ENCODE measurements at places on chromosomes 3 and 15.

GRCh38 chr3:172717493-172718088 is 6.7 kb upstream of the NCEH1 start:
- peaks cover 9% of the 10 kb centered on the region for H3K4me1 ChIP-seq
- no peak overlapping the region for H3K4me3 ChIP-seq
- H3K27ac ChIP-seq: no peak overlapping the region
- no peaks in the 10 kb centered on the region for H3K27me3 ChIP-seq
- DNase-seq: no peak
- H3K36me3 ChIP-seq: no peaks in the 10 kb centered on the region

DNA sequence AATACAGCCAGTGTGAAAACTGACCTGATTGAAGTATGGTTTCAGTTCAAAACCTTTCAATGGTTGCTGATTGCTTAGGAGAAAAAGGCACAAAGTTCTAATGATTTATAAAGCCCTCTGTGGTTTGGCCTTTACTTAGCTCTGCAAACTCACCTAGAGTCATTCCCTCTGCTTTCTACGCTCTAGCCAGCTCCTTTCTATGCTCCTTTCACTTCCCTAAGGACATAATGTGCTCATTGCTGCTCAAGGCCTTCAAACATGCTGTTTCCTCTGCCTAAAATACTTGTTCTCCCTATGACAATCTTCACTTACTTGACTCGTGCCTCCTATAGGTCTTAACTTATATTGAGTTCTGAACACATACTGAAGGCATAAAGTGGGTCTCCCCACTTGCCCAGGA is 19.0 kb downstream of the RPL39L start:
- H3K27me3 ChIP-seq: no peaks in the 10 kb centered on the region
- no peak overlapping the region for H3K4me3 ChIP-seq
- H3K4me1 ChIP-seq: peaks cover 10% of the 10 kb centered on the region
- H3K27ac ChIP-seq: no peak overlapping the region

GRCh38 chr3:118478706-118479276 is 555.9 kb downstream of the IGSF11 start:
- H3K4me1 ChIP-seq: no peaks in the 10 kb centered on the region
- no peaks in the 10 kb centered on the region for H3K27me3 ChIP-seq
- no peaks in the 10 kb centered on the region for H3K36me3 ChIP-seq
- H3K4me3 ChIP-seq: no peak overlapping the region

DNA sequence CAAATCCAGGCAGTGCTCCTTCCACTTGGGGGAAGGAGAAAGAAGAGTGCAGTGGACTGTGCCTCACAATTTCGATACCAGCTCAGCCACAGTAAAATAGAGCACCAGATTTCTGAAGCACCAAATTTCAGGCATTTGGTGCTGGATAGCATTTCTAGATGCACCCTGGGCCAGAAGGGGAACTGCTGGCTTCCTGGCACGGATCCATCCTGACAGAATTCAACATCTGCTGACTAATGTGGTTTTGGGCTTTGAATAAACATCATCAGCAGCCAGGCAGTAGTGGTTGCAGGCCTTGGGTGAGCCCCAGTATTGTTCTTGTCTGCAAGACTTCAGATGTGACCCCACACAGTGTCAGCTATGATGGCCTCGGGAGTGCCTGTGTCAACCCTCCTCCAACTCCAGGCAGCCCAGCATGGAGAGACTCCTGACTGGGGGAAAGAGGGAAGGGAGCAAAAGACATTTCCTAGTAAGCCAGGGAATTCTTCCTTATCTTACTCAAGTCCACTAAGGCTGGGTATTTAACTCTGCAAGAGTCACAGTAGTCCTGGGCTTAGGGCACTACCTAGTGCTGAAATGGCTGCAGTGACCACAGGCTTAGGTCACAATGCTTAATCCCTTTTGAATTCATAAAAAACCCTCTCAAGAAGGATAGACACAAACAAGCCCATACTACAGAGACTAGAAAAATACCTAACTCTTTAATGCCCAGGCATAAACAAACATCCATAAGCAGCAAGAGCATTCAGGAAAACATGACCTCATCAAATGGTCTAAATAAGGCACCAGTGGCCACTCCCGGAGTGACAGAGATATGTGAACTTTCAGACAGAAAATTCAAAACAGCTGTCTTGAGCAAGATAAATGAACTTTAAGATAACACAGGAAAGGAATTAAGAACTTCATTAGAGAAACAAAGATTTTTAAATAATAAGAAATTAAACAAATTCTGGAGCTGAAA is 74.7 kb downstream of the SPATA16 start:
- peaks cover 3% of the 10 kb centered on the region for H3K27me3 ChIP-seq
- DNase-seq: no peak
- H3K36me3 ChIP-seq: no peaks in the 10 kb centered on the region
- H3K27ac ChIP-seq: no peak overlapping the region

Data from HFFc6 (cell line).